Uterus (tissue), 4 donors: ENCODE measurements at places on chromosomes 1 and 21. TPM values are rescaled to one million over a fixed set of nuclear protein-coding genes. Genes with fewer than 3 reads are reported as not detected.

GRCh38 chr1:111110197-111110899 is 29.5 kb downstream of the DRAM2 start:
- DNase-seq: no peak

Gene PACC1
- 6.2 TPM for total RNA-seq

GRCh38 chr1:6137758-6138157 is 42.4 kb downstream of the CHD5 start:
- no peak for DNase-seq

DNA sequence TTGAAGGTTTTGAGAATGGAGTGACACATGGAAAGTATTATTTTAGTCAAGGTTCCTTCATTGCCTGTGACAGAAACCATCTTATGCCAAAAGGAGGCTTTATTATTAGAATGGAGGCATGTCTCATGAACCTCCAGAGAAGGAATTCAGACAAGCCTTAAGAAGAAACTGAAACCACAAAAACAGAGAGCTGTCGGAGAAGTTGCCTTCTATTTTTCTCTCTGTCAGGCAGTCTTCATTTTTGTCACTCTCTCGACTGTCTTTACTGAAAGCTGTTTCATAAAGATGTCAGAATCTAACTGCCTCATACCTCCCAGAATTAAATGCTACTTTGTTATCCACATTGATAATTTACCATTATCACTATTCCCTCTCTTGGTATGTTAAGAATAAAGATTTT is 434.7 kb upstream of the ADGRL4 start:
- DNase-seq: no peak

DNA sequence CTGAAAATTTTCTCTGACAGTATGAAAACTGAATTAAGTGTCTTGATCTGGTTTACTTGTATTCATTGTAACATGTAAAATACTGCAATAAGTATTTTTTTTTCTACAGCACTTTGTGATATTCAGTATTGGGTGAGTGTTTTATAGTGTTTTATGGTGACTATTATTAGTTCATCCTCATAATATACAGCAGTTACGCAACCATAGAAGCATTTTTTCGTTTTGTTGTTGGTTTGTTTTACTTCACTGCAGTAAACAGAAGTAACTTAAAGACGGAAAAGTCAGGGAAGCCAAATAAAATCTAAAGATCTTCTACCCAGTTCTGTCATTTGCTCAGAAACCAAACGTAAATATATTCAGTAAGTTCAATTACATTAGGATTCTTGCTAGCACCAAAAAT is 250.0 kb downstream of the TPR start:
- no peak for DNase-seq

Gene CGN
- under 0.01 TPM for total RNA-seq

GRCh38 chr1:103129796-103130195 is 21.5 kb upstream of the COL11A1 start:
- no peak for DNase-seq

- DNase-seq: no peak
These were observed 2.7 kb downstream of the RNASEL start for GRCh38 chr1:182586380-182586779.

- no peak for DNase-seq
These were observed 1010.3 kb downstream of the KCNT2 start for GRCh38 chr1:195597891-195598290.

- no peak for DNase-seq
These were observed 56.6 kb downstream of the PLXNA2 start for GRCh38 chr1:208187499-208188041.

- DNase-seq: no peak
These were observed 70.4 kb downstream of the CHRM3 start for GRCh38 chr1:239456788-239457187.

DNA sequence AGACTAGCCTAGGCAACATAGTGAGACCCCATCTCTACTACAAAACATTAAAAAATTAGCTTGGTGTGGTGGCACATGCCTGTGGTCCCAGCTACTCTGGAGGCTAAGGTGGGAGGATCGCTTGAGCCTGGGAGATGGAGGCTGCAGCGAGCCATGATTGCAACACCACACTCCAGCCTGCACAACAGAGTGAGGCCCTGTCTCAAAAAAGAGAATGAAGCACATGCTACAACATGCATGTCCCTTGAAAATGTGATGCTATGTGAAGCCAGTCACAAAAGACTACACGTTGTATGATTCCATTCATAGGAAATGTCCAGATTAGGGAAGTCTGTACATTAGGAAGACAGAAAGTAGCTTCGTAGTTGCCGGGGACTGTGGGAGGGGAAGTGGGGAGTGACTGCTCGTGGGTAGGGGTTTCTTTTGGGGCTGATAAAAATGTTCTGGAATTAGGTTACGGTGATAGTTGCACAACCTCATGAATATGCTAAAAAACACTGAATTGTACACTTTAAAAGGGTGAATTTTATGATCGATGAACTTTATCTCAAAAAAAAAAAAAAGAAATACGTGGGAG is 202.1 kb downstream of the KAZN start:
- no peak for DNase-seq

Gene MROH7
- 3.5 TPM for total RNA-seq

DNA sequence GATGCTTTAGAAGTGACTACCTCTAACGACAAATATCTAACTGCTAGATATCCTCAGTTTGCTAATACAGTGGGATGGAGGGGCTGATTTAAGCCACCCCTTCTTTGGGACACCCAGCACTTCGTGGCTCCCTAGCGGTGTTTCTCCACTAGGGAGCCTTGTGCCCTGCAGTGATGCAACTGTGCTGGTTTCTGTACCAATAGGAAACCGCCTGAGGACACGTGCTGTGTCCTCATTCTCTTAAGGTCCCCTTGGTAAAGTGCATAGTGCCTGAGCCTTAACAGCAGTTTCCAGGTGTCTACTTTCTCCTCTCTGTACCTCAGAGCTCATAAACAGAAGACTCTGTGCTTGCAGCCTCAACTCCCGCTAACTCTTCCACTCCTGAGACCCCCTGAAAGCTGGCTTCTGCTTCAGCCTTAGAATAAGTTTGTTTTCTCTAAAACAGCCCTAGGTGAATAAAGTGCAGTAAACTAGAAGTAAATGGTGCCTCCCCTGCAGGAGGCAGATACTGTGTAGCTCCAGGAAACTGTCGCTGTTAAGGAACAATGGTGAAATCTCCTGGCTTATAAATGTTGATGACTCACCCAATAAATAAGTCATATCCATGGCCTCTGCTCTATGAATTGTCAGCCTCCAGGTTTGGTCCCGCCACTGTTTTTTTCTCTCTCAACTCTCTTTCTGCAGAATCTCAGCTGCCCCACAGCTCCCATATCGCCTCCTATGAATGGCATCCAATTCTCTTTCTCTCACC is 130.4 kb downstream of the AK5 start:
- DNase-seq: no peak

DNA sequence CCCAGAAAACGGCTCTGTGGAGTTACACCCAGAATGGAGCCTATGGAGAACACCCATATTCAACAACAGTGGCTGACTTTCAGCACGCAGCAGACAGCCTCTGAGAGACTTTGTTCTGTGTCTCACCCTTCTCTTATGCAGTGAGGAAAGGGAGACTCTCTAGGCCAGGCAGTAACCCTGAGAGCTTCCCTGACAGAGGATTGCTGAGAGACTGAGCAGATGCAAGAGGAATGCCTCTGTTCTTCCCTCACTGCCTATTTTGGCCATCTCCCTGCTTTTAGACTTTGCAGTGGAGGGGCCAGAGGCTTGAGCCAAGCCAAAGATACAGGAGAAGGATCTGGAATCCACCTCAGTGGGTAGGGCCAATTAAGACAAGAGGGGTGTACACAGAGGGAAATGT is 41.8 kb upstream of the SLC16A1 start:
- no peak for DNase-seq

DNA sequence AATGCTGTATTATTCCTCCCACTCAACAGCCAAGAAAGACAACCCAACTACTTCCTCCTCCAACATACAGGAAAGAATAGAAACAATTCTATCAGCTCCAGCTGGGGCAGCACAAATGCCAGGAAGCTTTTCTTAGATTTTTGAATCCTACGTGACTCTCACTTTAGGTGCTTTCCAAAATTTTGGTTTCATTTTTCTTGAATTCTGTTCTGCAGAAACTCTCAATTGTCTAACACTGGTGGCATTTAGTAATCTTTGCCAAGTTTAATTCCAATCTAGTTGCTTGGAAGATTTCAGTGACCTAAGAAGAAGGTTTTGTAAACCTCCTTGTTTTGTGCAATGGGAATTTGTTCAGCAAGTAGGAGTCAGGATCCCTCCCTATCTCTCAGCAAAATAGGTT is 37.1 kb upstream of the DOCK7 start:
- no peak for DNase-seq

GRCh38 chr1:163271535-163271934 is 50.2 kb upstream of the NUF2 start:
- DNase-seq: no peak

DNA sequence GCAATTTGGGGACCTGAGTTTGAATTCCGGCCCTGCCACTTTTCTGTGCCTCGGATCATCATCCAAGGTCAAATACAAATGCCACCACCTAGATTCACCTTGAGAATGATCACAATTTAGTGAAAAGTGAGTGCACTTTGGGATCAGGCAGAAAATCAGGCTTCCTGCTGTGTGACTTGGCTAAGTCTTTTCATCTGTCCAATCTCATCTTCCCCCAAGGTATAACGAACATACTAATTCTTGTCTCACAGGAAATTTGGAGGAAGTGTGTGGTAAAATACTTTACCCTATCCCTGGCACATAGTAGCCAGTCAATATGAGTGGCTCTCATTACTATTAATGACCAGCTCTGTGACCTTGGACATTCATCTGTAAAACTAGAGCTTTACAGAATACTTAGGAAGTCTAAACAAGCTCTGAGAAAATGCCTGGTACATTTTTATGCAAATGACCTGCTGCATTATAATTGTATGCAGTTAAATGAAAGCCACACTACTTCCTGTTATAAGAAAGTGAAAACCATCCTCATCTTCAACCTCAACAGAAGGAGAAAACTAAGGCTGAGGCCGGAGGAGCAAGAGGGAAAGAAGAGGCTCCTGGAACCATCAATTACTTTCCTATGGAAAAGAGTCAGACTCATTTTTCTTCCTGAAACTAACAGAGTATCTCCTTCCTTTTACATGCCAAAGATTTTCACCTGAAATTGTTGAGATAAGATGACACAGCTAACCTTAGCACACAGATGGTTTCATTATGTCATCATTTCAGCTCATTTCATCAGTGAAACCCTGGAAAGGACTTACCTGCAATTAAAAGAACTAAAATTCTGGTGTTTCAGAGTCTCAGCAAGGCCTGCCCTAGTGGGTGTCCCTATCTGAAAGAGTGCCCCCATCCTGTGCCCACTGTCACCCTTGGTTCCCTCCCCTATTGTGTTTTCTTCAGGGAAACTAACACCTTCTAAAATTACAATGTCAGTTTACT is 32.6 kb upstream of the RGS8 start:
- DNase-seq: no peak

Gene PYHIN1
- total RNA-seq: not detected

- DNase-seq: no peak
These were observed at the start of gene LENEP for GRCh38 chr1:154993572-154994268. Gene LENEP (plus strand): TSS chr1:154993586. CDS start chr1:154993608, 22 bp downstream.

GRCh38 chr1:227170361-227171166 is 147.7 kb downstream of the CDC42BPA start:
- DNase-seq: no peak

DNA sequence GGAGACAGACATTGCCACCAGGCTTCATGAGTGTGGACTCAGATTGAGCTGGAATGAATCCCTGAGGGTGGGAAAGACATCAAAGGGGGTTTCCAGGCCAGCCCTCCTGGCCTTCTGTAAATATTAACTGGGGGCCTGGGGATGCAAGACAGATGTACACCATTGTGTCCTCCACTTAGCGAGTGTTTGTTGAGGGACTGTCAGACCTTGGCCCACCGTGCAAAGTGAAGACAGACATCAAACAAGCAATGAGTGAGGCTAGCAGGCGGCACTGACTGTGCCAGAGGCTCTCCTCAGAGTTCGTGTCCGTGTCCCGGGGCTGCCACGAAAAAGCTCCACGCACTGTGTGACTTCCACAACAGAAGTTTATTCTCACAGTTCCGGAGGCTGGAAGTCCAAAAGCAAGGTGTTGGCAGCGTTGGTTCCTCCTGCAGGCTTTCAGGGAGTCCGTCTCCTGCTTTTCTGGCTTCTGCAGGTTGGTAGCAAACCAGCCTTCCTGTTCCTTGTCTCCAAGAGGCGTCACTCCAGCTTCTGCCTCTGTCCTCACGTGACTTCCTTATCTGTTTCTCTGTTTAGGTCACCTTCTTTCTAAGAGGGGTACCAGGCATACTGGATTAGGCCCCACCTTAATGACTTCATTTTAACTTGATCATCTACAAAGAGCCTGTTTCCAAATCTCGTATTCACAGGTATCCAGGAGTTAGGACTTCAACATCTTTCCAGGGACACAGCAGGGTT is 59.1 kb downstream of the DISP3 start:
- DNase-seq: no peak

Gene CFAP74
- not detected for total RNA-seq

GRCh38 chr1:151801310-151801820 is 3.9 kb downstream of the LINGO4 start:
- no peak for DNase-seq

Gene CR1L
- total RNA-seq: not detected

DNA sequence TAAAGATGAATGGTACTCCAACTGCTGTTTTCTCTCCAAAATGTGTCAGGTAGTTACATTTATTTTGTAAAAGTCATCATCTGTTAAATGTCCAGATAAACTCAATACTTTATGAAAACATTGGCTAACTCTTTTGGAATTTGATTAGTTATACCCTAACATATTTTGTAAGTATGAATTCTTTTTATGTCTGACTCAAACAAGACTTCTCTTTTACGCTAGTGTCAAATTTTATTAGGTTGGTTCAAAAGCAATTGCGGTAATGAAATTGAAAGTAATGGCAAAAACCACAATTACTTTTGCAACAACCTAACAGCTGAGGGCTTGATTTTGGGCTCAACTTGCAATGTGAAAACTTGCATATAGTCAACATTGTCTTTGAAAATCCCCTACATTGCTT is 41.0 kb upstream of the USP25 start:
- DNase-seq: no peak

DNA sequence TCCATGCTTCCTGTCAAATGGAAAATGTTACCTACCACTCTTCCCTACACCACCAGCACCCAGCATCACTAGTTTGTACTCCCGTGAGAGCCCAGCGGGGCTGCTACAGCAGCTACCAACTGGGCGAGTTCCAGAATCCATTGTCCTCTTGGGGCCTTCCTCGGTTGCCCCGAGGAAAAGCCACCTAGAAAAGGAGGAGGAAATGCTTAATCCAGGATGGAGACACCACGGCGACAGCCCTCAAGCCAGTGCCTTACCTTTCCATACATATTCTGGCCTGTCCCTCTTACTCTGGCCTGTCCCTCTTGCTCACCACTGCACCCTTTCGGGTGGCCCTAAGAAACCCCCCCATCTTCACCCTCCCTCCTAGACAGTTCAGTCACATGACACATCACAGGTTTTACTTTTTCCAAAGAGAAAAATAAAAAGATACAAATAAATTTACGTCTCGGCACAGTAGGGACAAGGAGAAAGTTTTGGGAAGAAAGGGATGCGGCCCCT is 478 bp downstream of the RIT1 start:
- no peak for DNase-seq

- no peak for DNase-seq
These were observed 361 bp downstream of the TMCC2 start for GRCh38 chr1:205228093-205228521.

GRCh38 chr1:54866801-54867716 is 19.9 kb downstream of the DHCR24 start:
- DNase-seq: no peak

Gene KIF2C
- not detected for total RNA-seq
